ENCODE measurements at places on chromosomes 3 and 15.

DNA sequence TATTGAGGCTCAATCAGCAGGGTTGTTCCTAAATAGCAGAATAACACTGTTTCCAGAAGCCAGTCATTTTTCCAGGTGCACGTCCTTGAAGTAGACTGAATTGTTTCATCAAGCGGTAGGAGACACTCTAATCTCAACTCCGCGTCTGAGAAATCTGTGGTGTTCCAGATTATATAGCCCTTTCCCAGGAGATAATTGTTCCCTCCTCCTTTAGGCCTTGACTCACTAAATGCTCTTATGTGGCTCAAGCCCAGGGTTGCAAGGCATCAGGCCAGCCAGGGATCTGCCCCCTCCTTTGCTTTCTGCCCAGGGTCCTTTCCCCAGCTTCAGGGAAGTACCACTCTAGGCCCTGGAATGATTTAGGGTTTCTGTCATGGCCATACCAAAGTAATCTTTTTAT lies 5.7 kb upstream of the HLTF start:
- DNase-seq, result no peak

- DNase-seq, result no peak
These were observed 68.8 kb downstream of the HMCES start for GRCh38 chr3:129347458-129347845.

DNA sequence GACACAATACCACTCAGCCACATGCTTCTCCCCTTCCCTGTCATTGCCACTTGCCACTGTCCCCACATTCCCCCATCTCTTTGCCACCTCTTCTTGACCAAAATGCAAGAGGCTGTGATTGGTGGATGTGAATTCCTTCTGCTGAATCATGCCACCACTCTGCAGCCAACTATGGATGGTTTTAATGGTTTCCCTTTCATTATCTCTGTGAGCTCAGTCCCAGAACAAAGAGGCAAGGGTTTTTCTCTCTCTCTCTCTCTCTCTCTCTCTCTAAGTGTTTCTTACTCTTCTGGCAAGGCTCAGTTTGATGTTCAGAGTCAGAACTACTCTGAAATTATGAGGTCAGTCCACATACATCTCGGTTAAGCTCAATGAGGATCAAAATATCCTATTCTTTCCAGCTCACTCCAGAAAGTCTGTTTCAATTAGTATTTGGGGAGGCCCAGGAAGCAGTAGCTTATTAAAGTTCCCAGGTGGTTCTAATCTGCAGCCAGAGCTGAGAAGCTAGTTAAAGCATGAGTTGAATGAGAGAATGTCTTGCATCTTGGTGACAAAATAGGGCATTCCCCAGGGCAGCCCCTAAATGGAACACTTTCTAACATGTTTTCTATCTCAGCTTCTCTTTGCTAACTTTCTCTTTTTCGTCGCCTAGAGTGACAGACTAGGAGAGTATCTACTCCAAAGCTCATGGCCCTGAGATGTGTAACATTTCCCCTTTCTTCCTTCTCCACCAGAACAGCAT lies 8.5 kb upstream of the ILDR1 start:
- DNase-seq, result no peak

DNA sequence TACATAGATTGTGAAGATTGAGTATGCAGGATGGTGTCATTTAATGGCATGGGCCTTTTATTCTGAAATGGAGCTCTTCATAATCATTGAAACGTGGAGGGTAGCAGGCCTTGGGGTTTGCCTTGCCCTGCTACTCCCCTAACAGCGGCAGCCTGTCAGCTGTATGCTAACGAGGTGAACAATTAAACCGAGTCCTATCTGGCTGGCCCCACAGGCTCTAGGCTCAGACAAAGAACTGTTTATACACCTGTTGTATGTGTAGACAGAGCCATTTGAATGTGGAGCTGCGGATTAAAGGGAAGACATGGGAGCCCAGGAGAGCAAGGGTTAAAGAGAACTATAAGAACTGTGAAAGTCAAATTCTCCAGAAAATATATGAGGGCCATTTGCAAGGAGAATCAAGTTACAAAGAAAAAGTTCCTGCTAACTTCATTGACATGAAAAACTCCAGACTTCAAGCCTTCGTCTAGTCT lies 116.7 kb upstream of the CGNL1 start:
- no peak for DNase-seq

DNA sequence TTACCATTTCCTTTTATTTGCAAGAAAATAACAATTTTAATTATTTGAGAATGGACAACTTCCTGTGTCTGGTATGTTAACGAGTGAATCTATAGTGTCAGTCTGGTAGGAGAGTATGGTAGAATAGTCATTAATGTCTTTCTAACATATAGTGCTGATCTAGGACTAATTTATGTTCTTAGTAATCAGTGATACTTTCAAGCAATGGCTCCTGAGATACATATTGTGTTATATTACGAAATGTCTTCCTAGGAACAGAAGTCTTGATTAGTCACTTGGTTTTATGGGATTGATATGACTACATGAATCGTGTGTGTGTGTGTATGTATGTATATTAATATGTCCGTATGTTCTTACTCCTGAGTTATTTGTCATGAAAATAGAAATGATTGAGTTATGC lies 66.6 kb upstream of the PAQR5 start:
- no peak for DNase-seq

DNA sequence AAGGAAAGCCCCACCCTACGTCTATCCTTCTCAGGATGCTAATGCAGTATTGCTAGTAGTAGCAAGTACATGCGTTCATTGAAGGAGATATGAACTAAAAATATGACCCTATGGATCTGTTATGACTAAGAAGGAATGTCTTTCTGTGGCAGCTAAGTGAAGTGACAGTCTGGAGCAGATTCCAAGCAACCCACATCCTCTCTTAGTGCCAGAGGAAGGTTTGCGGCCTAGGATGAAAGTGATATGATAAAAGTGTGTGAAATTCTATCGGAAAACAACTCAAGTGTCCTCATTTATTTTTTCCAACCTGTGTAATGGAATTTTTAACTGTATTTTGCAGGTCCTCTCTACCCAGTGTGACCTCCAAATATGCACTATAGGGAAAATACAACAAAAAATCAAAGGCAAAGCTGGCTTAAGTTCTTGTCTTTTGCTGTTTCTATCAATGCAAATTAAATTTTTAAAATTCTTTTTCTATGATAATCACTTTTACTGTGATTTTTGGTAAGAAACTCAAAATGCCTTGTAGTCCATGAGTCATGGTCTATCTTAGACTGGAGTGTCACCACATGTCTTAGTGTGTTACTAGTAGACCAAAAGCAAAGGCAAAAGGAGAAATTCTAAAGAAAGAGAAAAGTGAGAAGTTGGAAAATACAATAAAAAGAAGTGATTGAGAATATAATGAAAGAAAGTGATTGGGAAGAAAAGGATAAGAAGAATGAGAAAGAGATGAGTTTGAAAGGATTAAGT lies 161.2 kb upstream of the TMCO5A start:
- DNase-seq, result no peak

DNA sequence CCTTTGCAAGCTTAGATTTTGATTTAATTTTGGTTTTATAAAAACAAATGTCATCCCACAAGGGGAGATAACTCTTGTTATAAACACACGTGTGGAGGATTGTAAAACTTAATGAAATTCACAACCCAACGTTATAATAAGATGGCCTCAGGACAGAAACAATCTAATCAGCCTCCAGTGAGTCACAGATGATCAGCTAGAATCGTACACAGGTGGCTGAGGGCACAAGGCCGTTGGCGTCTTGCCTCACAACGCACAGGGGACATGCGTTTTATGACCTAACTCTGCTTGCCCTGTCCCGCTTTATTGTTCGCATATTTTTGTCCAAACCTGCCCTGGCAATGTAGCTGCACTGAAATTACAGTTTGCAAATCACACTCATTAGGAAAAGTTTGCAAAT lies 121.9 kb upstream of the PDZRN3 start:
- DNase-seq, result no peak

DNA sequence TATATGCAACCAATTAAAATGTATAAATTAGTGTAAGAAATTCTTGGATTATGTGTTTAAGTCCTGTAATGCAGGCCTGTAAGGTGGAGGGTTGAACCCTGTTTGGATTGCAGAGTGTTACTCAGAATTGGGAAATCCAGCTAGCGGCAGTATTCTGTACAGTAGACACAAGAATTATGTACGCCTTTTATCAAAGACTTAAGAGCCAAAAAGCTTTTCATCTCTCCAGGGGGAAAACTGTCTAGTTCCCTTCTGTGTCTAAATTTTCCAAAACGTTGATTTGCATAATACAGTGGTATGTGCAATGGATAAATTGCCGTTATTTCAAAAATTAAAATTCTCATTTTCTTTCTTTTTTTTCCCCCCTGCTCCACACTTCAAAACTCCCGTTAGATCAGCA lies 65.4 kb upstream of the ACAD9 start:
- no peak for DNase-seq

- no peak for DNase-seq
These were observed 252.4 kb downstream of the FHIT start for GRCh38 chr3:60998858-60999257.

DNA sequence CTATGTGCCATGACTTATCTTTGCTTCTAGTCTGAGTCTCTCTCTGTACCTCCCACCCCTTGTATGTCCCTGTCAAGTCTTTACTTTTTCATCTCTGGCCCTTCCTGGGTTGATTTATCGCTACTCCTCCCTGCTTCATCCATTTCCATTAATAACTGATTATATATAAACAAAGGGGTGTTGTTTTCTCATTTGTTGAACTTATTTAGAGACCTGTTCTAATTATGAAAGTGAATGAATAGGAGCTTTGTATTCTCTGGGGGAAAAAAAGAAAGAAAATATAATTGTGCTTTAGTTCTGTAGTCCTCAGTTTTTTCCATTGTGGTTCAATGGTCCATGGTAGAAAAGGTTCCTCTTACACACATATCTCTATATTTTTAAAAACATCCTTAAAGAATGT lies 328.9 kb upstream of the PPP2R3A start:
- DNase-seq, result no peak

Data from activated CD4-positive, alpha-beta T cell treated with anti-CD3 and anti-CD28 coated beads for 1 hour (primary cell).